ENCODE measurements at places on chromosomes 2 and 18.

GRCh38 chr18:8661754-8662559 is 43.4 kb upstream of the MTCL1 start:
- no peak for DNase-seq

DNA sequence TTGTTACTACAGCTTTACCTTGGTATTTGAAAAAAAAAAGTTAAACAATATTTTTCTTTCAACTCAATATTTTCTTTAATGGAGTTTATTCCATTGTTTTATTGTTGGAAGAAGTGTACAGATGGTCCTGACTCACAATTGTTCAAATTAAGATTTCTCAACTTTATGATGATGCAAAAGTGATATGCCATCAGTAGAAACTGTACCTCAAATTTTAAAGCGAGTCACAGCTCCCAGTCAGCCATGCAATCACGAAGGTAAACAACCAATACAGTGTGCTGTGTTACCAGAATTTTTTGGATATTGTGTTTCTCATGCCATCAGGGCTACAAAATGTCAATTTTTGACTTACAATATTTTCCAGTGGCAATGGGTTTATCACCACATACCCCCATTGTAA is 54.0 kb upstream of the COL5A2 start:
- DNase-seq = no peak

GRCh38 chr2:178115271-178115670 is 3.0 kb downstream of the RBM45 start:
- DNase-seq = no peak

DNA sequence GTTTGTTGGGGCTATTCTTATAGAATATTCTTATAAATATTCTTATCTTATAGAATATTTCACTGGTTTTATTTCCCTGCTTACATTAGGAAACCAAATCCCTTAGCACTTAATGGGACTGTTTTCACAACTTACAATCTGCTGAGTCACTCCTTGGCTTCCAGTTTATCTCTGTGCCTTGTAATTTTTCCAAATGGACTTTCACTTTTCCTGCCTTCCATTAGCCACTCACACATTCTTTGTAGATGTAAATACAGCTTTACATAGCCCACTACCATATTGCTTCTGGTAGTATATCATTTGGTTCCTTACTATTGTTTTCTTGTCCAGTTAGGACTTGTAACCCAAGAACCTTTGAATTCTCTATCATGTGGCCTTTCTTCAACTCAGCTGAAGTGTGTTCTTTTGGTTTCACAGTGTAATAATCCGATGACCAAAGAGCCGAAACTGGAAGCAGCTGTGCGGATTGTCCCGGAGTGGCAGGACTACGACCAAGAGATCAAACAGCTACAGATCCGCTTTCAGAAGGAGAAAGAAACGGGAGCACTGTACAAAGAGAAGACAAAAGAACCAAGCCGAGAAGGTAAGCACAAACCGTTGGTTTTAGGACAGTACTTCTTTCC is 96.1 kb downstream of the UGGT1 start:
- no peak for DNase-seq

Data from activated CD4-positive, alpha-beta T cell treated with anti-CD3 and anti-CD28 coated beads, Interleukin-10, Interleukin-2, amounts not matched to agents 100 ng/mL and 50 ng/mL, durations not matched to agents 16 hours and 8 hours (primary cell).